Activated CD4-positive, CD25-positive, alpha-beta regulatory T cell (primary cell): ENCODE measurements at places on chromosomes 16 and 17.

DNA sequence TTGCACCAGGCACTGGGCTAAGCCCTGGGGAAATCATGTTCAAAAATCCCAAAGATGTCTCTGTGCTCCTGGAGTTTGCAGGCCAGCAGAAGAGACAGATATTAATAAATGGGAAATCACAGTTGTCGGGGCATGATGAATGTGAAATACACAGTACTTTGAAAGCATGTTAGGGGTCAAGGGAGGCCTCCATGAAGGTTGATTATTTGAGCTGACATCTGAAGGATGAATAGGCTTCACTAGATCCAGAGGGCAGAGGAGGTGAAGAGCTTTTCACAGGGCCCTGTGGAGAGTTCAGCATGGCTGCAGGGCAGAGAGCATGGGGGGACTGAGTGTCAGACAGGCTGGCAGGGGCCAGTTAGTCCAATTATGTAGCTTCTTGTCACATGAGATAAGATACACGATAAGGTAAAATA, 2.6 kb downstream of the ANKRD40CL start:
- DNase-seq, result no peak

GRCh38 chr17:57440522-57441269, 184.4 kb downstream of the MSI2 start:
- DNase-seq, result peak; percentile 32

- DNase-seq, result peak; percentile 76
Observed at GRCh38 chr17:2593821-2594721, 617 bp downstream of the PAFAH1B1 start.

GRCh38 chr17:75114552-75115314, 5.0 kb downstream of the ARMC7 start:
- no peak for DNase-seq

GRCh38 chr17:10756619-10757018, 26.8 kb upstream of the TMEM220 start:
- no peak for DNase-seq

GRCh38 chr16:28267356-28267755, 25.0 kb upstream of the SBK1 start:
- no peak for DNase-seq

GRCh38 chr17:28916302-28916934, 13.5 kb upstream of the DHRS13 start:
- DNase-seq, result no peak

GRCh38 chr16:69823831-69824563, 61.9 kb downstream of the WWP2 start:
- no peak for DNase-seq

DNA sequence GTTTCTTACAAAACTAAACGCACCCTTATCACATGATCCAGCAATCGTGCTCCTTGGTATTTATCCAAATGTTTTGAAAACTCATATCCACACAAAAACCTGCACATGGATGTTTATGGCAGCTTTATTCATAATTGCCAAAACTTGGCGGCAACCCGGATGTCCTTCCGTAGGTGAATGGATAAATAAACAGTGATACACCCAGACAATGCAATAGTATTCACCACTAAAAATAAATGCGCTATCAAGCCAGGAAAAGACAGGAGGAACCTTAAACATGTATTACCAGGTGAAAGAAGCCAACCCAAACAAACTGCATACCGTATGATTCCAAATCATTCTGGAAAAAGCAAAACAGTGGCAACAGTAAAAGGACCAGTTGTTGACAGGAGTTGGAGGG, 10.0 kb downstream of the SPATA32 start:
- no peak for DNase-seq

DNA sequence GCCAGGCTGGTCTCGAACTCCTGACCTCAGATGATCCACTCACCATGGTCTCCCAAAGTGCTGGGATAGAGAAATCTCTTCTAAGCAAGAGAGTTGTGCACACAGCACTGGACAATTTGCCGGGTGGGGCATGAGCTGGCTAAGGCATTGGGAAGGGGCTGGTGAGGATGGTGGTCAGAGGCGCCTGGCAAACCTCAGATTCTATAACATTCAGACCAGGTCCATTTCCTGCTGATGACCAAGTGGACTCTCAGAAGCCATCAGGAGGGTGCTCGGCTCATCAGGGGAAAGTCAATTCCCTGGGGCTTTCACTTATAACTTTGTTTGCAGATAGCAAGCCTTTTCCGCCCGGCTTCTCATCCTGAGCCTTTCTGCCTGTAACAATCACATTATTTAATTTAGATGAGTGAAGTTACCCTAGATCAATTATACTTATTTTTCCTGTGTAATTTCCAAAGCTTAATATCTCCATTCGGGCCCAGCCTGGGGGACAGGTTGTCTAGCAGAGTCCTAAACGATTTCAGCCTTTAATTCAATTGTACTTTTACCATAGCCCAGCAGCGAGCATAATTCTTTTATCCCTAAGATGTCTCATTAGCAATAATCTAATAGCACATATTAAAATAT, 15.0 kb upstream of the SLC6A2 start:
- DNase-seq, result no peak

GRCh38 chr17:17479209-17479608, 2.4 kb downstream of the MED9 start:
- DNase-seq, result no peak

GRCh38 chr16:86828653-86829052, 250.3 kb downstream of the FOXL1 start:
- no peak for DNase-seq

- DNase-seq, result no peak
Observed at GRCh38 chr17:179781-180380, 1.6 kb downstream of the DOC2B start.

- no peak for DNase-seq
Observed at GRCh38 chr17:82835122-82835521, 4.7 kb downstream of the ZNF750 start.

GRCh38 chr16:86594721-86595120, 16.4 kb downstream of the FOXL1 start:
- no peak for DNase-seq

- DNase-seq, result no peak
Observed at GRCh38 chr16:66605979-66606751, 1.7 kb downstream of the CMTM3 start.

DNA sequence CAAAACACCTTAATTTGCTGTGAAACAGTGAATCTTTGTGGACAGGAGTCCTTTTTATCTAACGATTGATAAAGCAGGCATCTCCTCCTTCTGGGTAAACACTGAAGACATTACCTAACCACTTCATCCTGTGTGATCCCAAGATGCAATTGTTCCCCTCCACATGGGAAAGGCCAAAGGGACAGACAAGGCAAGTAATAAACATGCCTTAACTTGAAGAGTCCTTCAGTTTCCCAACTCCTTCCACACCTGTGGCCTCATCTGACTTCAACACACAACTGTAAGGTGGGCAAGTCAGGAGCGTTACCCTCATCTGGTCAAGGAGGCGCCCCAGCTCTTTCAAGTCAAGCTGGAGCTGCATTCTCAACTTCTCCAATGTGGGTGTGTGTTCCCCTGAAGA, 278.6 kb downstream of the ABCC12 start:
- DNase-seq, result no peak

DNA sequence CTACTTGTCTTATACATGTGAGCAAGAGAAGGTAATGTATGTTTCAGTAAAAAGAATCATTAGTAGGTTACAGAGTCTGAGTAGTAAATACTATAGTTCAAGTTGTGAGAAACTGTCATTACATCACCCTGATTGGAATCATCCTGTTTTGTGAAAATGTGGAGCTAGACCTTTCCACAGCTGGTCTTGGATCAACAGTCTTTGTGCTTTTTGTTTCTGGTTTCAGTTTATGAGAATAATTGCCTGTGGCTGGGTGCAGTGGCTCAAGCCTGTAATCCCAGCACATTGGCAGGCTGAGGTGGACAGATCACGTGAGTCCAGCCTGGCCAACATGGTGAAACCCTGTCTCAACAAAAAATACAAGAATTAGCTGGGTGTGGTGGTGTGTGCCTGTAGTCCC, 19.7 kb upstream of the SHISA9 start:
- no peak for DNase-seq

- no peak for DNase-seq
Observed at GRCh38 chr16:55294931-55295342, 29.1 kb upstream of the IRX6 start.

- peak; percentile 24 for DNase-seq
Observed at GRCh38 chr16:17416461-17417311, 54.1 kb downstream of the XYLT1 start.

GRCh38 chr17:1373707-1374237, 26.2 kb downstream of the YWHAE start:
- DNase-seq, result no peak

DNA sequence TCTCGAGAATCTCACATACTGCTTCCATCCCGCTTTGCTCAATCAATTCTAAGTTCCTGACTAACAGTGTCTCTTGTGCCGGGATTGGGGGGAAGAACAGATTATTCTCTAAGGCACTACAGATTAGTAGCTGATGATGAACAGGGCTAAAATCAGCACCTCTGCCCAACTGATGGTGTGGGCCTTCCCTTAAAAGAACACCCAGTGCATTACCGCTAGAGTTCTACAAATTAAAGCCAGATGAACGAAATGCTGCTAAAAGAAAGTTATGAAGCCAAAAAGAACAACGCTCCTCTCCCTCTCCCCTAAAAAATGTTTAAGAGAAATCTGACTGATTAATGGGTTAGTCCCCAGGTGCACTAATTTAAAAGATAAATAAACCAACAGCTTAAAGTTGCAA, 4.4 kb downstream of the CDC27 start:
- no peak for DNase-seq

DNA sequence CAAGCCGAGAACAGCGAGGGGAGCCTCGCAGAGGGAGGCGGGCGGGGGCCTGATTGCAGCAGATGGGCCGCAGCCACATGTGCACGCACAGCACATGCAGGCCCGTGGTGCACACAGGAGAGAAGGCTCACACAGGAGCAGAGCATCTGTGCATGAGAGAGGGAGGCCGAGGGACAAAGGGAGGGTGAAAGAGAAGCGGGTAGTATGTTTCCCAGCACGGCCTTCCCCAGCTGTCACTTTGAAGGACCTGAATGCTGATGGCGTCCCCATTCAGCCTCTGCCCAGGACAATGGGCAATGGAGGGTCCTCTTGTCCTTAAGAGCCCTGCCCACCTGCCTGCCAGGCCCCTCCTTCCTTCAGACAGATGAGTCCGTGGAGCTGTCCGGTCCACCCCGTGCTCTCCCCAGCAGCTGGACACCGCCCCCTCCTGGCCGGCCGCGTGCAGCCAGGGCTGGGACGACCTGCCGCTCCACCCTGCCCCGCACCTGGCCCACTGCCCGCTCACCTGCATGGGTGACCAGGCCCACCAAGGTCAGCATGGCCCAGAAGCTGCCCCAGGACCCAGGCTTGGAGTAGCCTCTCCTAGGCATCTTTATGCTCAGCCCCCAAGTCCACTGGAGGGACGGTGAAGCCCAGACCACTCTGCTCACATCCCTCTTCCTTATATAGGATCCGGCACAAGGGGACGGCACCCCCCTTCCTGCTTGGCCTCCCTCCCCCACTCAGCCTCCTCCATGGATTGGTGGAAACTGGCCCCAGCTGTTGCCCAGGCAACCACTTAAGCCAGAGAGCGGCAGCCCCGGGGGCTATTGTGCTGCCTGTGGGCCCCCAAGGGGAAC, at the start of gene BTBD17:
Gene BTBD17 (minus strand): TSS at position 639 of the 839 bp plus-strand sequence. CDS start 49 bp downstream, at position 590.
- DNase-seq, result peak; percentile 10

DNA sequence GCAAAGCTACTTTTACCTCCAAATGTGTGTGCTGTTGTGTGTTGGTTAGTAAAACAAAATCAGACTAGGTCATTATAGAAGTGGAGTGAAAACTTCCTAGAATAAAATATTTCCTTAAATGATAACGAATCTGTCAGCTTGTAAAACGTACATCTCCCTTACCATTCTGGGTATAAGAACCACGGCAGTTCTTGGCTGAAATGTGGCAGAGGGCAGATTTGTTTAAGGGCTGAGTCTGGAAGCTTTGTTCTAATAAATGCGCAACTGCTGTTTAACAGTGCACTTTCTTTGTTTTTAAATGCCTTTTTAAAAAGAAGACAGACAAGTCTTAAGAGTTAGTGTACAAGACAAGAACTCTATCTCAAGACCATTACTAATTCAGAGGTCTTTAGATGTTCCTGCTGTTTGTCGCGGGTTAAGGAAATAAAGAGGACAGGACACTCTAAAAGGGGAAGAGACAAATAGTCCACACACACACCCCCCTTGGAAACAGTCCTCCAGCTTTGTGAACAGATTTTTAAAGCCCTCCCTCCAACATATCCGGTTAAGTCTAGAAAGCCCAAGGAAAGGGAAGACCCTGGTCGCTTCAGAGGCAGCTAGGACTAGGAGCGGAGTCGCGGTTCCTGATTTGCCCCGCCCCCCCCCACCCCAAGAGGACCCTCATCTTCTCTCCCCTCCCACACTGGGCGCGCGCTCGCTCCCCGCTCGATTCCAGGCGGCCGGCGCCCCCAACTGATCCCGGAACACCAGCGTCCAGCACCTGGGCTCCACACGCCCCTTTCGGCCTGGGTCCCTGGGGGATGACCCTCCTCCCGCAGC, 658 bp downstream of the SYNRG start:
- DNase-seq, result peak; percentile 36

GRCh38 chr17:40122999-40123810, 1.4 kb downstream of the MSL1 start:
- DNase-seq, result peak; percentile 27

GRCh38 chr17:43383372-43383771, 15.4 kb upstream of the ARL4D start:
- no peak for DNase-seq

DNA sequence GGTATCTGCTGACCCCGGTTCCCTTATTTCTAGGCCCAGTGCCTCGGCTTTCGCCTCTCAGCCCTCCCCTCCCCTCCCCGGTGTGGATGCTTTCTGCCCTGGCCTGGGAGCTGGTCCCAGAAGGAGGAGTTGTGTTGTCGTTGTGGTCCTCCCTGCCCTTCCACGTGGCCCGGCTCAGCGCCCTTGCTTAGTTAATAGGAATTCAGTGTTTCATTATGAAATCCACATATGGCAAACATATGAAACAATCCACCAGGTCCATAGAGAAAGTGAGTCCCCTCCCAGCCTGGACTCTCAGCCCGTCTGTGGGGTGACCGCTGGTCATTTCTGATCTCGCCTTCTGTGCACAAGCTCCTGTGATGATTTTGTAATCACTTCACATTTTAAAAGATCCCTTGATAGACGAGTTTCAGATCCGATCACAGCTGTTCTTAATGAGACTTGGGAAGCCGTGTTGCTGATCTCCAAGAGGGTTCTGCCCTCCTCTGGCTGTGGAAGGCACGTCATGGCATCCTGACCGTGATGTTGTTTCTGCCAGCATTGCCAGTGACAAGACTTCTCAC, 112.1 kb downstream of the BANP start:
- DNase-seq, result no peak

GRCh38 chr17:73667181-73667959, 23.1 kb upstream of the SDK2 start:
- no peak for DNase-seq

GRCh38 chr16:7644176-7644575, 311.5 kb downstream of the RBFOX1 start:
- no peak for DNase-seq

DNA sequence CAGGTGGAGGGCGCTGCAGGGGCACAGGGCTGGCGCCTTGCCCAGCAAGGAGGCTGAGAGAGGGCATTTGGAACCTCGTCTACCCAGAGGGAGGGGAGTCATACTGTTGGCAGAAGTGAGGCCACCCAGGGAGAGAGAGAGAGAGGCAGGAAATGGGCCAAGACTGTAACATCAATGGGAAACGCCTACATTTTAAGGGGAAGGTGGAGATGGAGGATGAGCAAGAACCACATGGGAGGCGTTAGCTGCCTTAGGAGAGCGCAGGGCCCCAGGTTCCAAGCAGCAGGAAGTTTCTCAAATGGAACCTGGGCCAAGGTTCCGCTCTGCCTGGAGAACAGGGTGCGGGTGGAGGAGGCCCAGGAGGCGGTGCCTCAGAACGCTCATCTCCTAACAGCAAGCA, 2.7 kb upstream of the WFDC1 start:
- DNase-seq, result no peak
